CD8-positive, alpha-beta memory T cell (primary cell): ENCODE measurements at places on chromosomes 3 and 15. TPM values are rescaled to one million over a fixed set of nuclear protein-coding genes. Genes with fewer than 3 reads are reported as not detected.

- no peak for DNase-seq
- no peak overlapping the region for H3K27ac ChIP-seq
- H3K36me3 ChIP-seq = no peaks in the 10 kb centered on the region
- no peaks in the 10 kb centered on the region for H3K27me3 ChIP-seq
Observed at GRCh38 chr3:100087198-100087597, 27.1 kb downstream of the FILIP1L start.

GRCh38 chr3:79027593-79027992 is 740.2 kb downstream of the ROBO1 start:
- no peaks in the 10 kb centered on the region for H3K4me1 ChIP-seq
- H3K27ac ChIP-seq = no peak overlapping the region
- no peak for DNase-seq
- H3K4me3 ChIP-seq = no peak overlapping the region

DNA sequence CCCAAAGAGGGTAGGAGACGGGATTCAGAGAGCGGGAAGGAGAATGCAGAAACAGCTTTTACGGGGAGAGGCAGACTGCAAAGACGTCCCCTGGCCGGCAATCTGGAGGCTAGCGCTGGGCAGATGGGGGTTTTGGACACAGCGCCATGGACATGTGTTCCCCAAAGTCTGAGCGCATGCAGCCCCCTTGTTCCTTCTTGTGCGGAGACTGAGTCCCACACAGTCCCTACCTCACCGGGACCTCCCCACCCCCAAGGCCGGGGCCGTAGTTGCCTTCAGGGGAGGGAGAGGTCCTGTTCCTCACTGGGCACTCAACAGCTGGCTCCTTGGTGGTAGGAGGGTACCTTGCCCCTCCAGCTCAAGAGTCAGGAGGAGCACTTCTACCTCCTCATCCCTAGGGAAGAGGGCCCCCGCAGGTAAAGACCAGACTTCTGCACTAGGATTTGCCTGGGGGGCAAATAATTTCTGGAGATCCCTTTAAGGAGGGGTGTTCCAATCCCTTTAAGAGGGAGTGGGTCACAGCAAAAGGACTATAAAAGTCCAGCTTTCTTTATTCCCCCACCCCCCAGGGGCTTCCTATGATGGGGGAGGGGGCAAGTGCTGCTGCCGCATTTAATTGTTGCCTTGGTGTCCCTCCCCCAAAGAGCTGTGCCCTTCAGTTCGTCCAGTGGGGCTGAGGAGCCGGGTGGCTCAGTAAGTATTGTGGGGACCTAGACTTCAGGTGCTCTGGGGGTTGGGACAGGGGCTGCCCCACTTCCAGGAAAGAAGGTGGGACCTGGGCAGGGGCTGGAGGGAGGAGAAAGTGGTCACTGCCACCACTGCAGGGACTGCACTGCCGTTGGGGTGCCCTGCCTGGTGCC is 3.6 kb upstream of the BAHD1 start:
- no peaks in the 10 kb centered on the region for H3K36me3 ChIP-seq
- peaks cover 28% of the 10 kb centered on the region for H3K4me1 ChIP-seq
- DNase-seq = no peak
- peak overlapping the region; percentile 45 for H3K4me3 ChIP-seq

DNA sequence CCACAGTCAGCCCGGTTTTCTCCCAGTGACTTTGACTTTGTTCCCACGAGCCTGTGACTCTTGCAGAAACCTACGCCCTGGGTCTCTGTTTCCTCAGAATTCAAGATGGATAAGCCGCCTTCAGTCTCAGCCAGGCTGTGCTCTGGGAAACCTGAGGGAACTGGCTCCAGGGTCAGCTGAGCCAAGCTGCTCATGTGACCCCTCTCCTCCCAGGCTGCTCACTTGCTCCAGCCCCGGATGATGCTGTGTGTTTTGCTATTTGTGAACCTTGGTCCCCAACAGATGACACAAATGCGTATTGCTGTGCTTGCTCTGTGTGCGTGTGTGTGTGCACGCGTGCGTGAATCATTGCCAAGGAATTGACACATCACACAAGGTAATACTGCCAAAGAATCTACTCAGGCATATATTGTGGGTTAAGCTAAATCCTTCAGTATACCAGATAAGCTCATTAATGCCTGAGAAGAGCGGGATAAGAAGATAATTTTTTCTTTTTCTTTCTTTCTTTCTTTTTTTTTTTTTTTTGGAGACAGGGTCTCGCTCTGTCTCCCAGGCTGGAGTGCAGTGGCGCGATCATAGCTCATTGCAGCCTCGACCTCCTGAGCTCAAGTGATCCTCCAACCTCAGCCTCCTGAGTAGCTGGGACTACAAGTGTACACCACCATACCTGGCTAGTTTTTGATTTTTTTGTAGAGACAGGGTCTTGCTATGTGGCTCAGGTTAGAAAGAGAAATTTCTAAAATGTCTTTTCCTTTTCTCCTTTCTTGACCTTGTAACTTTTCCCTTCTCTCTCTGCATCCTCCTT is 29.2 kb upstream of the UMPS start:
- no peaks in the 10 kb centered on the region for H3K36me3 ChIP-seq
- H3K4me3 ChIP-seq = no peak overlapping the region
- no peaks in the 10 kb centered on the region for H3K4me1 ChIP-seq
- DNase-seq = no peak

- H3K4me3 ChIP-seq = no peak overlapping the region
- H3K4me1 ChIP-seq = no peaks in the 10 kb centered on the region
- H3K27ac ChIP-seq = no peak overlapping the region
- no peak for DNase-seq
- no peaks in the 10 kb centered on the region for H3K36me3 ChIP-seq
- no peaks in the 10 kb centered on the region for H3K27me3 ChIP-seq
Observed at GRCh38 chr3:45486926-45487325, 98.5 kb downstream of the LARS2 start.

DNA sequence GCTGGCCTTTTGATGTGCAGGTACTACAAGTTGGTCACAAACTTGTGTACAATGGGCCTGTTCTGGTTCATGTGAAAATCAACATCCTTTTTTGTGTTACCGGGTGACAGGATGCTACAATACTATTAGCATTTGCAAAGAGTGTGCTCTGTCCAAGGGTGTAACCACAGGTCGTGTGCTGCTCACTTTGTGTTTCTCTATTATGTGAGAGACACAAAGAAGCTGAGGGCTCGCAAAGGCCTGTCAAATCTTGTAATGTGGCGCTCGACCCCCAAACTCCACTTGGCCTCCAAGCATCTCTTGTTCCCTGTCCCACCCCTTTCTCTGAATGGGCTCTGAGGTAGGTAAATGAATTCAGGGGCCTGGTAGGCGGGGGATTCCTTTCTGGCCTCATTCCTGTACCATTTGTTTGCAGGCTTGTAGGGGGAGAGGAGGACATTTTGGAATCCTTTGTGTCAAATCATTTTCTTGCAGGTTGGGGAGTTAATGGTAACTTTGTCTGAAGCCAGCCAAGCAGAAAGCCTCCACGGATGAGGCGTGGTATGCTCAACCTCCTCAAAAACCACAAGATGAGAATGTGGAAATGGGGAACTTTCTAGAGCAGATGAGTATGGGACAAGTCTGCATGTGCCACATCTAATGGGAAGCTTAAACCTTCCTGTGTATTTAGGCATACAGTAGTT is 109.1 kb downstream of the OPA1 start:
- DNase-seq = no peak

DNA sequence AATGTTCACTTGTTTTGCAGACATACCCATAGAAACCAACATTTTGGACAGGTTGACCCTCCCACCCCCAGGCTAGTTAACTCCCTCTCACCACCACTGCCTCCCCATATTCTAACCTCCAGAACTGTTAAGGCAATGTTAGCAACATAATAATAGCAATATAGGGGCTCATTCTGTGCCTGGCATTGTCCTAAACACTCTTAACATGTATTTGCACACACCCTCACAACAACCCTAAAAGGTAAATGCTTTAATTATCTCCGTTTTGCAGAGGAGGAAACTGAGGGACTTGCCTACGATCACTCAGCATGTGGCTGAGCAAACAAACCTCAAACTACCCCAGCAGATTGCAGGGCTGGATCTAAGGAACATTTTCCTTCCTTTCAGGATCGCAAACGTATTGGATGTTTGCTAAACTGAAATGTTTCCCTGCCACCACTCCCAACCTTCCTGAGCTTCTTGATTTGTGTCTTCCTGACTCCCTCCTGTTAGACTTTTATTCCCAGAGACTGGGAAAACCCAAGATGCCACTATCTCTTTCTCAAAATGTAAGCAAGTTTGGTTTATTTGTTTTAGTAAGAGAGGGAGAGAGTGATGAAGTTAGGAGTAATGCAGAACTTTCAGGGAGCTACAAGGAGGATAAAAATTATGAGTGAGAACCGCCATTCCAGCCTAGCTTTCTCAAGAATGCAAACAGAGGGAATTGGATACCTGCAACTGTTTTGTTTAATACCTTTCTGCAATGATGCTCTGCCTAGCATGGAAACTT is 1.3 kb downstream of the SCG5 start:
- no peaks in the 10 kb centered on the region for H3K36me3 ChIP-seq
- no peak overlapping the region for H3K4me3 ChIP-seq
- no peaks in the 10 kb centered on the region for H3K4me1 ChIP-seq
- H3K27ac ChIP-seq = no peak overlapping the region

DNA sequence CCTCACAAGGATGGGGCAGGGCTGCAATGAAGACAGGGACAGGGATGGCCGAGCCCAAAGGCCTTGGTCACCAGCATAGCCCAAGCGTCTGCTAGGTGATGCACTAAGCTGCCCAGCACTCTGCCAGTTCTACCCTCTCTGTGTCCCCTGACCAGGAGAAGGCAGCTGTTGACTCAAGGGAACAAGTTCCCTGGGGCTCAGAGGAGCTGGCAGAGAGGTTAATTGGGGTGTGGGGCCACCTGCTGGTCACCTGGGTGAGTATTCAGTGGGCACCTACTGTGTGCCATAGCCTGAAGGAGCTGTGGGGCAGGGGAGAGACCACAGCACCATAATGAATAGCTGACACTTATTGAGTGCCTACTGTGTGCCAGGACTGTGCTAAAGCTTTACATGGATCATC is 22.0 kb upstream of the DOCK3 start:
- H3K4me3 ChIP-seq = no peak overlapping the region
- H3K27ac ChIP-seq = no peak overlapping the region
- peaks cover 8% of the 10 kb centered on the region for H3K36me3 ChIP-seq

- H3K27ac ChIP-seq = no peak overlapping the region
- no peaks in the 10 kb centered on the region for H3K4me1 ChIP-seq
- peaks cover 16% of the 10 kb centered on the region for H3K36me3 ChIP-seq
- no peak for DNase-seq
- H3K27me3 ChIP-seq = no peaks in the 10 kb centered on the region
Observed at GRCh38 chr3:14462738-14463137, 60.3 kb downstream of the SLC6A6 start.

GRCh38 chr3:37536840-37537239 is 324.8 kb upstream of the CTDSPL start:
- no peak for DNase-seq
- H3K4me3 ChIP-seq = no peak overlapping the region
- H3K4me1 ChIP-seq = no peaks in the 10 kb centered on the region

Gene LPCAT4
- total RNA-seq = 57.4 TPM

Gene RFX7
- 35.2 TPM for total RNA-seq

Gene KCNH8
- not detected for total RNA-seq

Gene IL20RB
- 0.96 TPM for total RNA-seq

Gene HRG
- total RNA-seq = not detected
